ENCODE measurements at places on chromosomes 7 and 10.

DNA sequence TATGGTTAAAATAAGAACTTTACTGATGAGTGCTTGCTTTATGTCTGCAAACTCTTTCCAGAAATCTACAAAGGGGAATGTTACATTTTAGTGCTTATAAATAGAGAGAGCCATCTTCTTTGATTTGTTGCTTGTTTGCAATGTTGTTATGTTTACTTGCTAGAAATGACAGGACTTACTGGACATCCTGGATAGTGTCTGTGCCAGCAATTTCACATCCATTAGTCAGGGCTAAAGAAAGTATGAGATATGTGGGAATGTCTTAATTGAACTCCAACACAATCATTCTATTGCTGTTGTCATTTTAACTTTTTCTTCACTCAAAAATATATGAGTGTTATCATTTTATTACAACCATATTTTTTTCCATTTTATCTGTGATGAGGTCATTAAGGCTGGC lies 453.2 kb downstream of the TNS3 start:
- no peak for DNase-seq

- peak; percentile 73 for DNase-seq
These were observed 29.9 kb downstream of the RNLS start for GRCh38 chr10:88553116-88553752.

DNA sequence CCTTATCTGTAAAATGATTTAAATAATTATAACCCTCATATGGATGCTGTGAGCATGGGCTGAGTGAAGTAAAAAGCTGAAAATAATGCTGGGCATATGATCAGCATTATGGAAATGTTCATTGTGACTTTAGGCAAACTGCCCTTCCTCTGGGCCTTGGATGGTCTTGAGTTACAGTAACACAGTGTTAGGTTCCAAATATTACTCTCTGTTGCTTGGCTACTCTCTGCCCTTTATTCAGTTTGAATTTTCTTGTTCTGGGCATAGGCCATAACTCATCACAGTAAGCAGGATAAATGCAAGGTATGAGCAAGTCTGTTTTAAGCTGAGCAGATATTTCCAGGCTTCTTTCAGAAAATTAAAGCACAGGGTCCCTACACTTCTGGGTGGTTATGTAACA lies 868.0 kb downstream of the KCNMA1 start:
- DNase-seq = no peak

DNA sequence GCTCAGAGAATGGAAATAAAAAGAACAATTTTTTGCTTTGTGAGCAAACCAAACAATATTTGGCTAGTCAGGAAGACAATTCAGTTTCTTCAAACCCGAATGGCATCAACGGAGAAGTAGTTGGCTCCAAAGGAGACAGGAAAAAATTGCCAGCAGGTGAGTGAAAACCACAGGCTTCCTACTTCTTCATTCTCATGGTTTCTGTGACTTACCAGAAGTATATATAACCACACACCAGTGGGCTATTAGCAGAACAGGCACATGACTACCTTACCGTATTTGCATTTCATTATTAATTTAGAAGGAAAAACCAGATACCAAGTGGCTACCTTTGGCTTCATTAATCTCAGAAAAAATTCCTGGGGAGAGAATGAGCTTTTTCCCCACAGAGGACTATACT lies 8.8 kb downstream of the TDRD1 start:
- DNase-seq = no peak

DNA sequence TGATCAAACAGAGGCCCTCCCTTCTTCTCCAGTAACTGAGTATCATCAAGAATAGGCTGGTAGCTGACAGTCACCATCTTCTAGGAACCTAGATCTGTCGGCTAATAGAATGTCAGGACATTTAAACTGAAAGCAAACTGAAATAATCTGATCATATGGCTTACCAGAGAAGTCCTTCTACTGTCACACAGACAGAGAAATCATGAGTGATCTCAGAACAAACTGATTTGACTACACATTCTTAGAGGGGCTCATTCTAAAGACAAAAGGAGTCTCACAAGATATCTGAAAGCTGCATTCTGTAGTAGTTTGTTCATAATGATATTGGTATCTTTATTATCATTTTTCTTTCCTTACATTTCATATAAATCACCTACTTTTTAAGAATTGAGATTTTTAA lies 130.9 kb upstream of the ADCY1 start:
- no peak for DNase-seq

- no peak for DNase-seq
These were observed 41.1 kb upstream of the TMEM213 start for GRCh38 chr7:138756591-138757242.

DNA sequence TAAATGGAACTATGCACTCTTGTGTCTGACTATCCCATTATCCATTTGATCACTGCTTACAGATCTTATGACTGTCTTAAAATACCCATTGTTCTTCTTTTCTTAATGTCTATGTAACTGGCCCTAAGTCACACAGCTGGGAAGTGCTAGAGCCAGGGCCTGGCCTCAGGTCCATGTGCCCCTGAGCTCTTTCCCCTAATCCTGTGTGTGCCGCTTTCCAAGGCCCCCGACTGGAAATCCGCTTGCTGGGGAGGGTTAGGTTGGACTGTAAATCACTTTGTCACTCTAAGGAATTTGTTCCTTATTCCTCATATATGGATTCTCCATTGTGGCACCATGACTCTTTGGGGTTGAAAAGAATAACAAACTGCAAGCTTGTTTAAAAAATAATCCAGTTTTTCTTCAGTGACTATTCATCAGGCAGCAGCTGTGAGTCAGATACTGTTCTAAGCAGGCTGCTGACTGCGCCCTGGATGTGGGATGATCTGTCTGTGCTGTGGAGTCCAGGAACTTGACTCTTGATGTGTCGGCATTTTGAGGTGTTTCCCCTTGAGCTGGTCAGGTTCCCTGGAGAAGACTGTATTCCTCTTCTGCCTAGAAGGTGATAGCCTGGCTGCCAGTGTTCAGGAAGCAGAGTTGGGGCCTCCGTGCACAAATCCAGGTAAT lies 236.3 kb downstream of the SDK1 start:
- DNase-seq = peak; percentile 3

GRCh38 chr10:70474780-70475179 lies 3.8 kb upstream of the PALD1 start:
- DNase-seq = no peak

DNA sequence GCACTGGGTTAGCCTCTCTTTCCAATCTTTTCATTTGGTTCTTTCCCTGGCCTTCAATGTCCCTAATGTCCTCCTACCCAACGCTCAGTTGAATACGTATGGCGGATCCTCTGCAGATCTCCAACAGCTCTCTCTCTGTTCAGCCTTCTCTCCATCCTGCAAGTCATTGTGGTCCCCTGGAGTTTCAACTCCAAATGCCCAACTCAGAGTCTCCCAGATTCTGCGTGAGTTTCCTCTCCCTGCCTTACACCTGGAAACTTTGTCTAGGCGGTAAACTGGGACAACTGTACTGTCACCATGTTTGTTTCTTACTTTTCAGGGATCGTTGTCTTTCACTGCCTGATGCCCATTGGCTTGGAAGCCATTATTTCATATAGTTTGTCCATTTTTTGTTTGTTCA lies 273.1 kb downstream of the TNS3 start:
- DNase-seq = no peak

DNA sequence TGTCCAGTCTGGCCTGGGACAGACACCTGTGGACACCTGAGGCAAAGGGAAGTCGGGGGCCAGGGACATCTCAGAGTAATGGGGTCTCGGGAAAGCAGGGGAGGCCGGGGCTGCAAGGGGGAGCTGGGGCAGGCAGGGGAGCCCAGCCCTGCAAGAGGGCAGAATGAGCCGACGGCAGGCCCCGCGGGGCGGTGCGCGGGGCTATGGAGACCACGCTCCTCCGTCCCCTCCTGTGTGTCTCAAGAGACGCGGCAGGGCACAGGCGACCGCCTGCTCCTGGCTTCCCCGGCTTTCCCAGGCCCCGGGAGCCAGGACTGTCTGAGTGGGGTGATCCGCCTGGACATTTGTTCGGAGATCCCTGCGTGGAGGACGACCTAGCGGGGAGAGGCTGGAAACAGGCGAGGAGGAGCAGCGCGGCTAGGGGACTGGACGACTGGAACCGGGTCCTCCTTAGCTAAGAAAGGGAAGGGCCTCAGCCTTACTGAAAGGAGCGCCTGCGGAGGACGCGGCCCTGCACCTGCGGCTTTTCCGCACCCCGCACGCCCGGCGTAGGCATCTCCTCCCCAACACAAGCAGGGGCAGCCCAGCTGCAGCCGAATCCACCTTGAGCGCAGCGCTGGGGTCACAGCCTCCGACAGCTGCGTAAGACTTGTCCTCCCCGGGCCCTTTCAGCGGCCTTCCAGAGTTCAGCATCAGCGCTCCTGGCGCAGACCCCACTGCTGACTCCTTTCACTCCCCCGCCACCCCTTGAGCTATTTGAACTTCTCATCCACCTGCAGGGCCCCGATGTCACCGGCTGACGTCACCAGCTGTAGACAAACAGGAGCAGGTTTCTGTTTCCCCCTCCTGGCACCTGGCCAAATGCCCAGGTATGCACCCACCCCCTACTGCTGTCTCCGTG lies 176.4 kb downstream of the ZNF248 start:
- no peak for DNase-seq

GRCh38 chr7:4030346-4030950 lies 651.6 kb upstream of the FOXK1 start:
- DNase-seq = no peak

GRCh38 chr10:63466144-63466935 lies 563 bp upstream of the JMJD1C start:
- DNase-seq = peak; percentile 62

DNA sequence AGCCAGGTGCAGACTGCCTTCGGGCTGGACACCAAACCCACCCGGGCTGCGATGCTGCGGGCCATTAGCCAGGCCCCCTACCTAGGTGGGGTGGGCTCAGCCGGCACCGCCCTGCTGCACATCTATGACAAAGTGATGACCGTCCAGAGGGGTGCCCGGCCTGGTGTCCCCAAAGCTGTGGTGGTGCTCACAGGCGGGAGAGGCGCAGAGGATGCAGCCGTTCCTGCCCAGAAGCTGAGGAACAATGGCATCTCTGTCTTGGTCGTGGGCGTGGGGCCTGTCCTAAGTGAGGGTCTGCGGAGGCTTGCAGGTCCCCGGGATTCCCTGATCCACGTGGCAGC lies 50.0 kb downstream of the VWA2 start:
- no peak for DNase-seq

- no peak for DNase-seq
These were observed 203.2 kb upstream of the PPP2R2D start for GRCh38 chr10:131697476-131698128.

DNA sequence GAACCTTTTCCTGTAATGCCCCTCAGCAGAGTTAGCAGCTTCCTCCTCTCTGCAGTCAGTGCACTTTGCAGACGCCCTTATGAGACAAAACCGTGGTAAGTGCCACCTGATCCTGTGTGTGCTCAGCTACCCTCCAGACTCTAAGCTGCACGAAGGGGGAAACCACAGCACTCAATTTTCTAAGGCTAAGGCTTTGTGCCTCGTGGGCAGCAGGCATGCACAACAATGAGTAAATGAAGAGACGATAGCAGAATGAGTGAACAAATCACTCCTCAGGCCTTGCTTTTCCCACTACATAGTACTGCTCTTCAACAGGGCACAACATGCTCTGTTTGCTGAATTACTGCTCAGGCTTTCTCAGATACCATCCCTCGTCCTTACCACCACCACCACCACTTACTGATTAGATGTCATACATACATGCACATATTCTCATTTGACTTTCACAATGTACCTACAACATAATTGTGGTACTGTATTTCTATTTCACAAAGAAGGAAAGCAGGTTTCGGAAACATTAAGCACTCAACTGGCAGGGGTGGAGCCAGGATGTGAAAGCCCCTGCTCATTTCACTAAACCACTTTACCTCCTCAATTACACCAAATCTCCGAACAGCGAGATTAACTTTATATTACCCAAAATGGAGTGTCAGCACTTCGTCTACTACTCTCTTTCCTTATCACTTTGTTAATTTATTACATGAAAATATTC lies 85.4 kb downstream of the ICA1 start:
- no peak for DNase-seq

DNA sequence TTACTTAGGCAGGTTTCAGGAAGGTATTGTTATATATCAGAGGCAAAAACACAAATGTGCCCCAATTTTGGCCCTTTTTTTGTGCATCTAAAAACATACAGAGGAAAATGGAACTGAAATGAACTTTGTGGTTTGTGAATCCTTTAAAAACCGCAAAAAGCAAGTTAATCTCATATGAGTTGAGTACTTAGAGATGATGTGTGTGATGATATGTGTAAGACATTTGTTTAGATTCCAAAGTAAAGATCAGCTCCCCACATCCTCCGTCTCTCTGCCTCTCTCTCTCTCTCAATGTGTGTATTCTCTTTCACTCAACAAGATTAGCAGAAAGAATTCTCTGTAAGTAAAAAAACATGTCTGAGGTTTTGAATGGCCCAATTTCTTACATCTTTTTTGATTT lies 201.9 kb downstream of the MALRD1 start:
- peak; percentile 63 for DNase-seq

DNA sequence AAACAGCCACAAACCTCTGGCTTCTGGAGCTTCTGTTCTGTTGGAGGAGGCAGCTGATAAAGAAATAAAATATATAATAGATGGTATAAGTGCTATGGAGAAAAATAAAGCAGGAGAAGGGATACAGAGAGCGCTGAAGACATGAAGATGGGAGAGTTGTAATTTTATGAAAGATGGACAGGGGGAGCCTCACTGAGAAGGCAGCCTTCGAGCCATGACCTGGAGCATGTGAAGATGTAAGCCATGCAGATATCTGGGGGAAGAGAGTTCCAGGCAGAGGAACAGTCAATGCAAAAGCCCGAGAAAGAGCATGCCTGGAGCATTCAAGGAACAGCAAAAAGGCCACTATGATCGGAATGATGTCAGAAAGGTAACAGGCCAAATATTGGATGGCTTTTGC lies 187.5 kb downstream of the KIAA1217 start:
- DNase-seq = no peak
